CD4-positive, alpha-beta memory T cell (primary cell): ENCODE measurements at places on chromosomes 5 and 9.

DNA sequence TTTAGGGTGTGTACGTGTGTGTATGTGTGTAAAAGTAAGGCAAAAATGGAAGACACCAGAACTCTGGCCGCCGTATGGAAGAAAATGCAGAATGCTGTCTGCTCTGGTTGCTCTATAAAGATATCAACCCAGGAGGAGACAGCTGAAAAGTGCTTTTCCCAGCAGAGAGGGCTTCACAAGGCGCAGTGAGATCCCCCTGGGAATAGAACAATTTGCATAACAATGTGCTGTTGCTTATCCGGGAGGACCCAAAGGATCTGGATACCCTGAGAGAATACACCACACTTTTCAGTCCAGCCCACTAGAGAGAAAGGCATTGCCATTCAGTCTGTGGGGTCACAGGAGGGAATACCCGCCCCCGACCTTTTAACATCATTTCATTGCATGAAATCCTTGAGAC, 230.6 kb downstream of the EBF1 start:
- no peak for DNase-seq

DNA sequence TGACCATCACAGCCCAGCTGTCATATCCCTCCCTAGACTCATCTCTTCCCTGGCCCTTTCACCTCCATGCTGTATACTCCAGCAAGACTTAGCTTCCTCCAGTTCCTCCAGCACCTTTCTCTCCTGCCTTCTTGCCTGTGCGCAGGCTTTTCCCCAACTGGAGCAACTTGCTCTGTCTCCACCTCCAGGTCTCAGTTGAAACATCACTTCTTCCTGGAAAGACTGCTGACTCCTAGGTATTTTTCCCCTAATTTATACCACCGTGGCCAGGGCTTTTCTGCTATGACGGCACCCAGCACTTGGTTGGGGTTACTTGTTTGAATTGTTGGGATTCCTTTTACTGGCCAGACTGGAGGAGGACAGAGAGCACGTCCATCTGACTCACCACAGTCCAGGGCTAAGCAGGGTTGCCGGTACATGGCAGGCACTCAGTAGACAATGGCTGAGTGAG, 67.5 kb downstream of the KCNIP1 start:
- no peak for DNase-seq

- no peak for DNase-seq
Measured at GRCh38 chr5:10469253-10470050, 27.8 kb downstream of the ROPN1L start.

DNA sequence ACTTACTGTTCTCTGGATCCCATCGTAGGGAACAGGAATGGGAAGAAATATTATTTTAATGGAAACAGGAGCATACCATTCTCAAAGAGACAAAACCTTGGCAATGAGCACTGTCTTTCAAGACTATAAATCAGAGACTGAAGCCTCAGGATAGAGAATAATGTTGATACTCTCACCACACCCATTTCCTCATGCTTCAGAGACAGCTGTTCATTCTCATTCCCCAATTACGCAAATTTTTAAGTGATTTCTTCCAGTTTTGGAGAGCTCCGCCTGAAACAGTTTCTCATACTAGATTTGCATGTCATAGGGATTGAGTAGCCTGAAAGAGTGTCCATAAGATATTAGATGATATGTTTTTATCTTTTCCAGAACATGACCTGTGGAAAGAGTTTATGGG, 290.5 kb upstream of the RASA1 start:
- DNase-seq: no peak

- no peak for DNase-seq
Measured at GRCh38 chr9:1271786-1272185, 221.6 kb downstream of the DMRT2 start.

DNA sequence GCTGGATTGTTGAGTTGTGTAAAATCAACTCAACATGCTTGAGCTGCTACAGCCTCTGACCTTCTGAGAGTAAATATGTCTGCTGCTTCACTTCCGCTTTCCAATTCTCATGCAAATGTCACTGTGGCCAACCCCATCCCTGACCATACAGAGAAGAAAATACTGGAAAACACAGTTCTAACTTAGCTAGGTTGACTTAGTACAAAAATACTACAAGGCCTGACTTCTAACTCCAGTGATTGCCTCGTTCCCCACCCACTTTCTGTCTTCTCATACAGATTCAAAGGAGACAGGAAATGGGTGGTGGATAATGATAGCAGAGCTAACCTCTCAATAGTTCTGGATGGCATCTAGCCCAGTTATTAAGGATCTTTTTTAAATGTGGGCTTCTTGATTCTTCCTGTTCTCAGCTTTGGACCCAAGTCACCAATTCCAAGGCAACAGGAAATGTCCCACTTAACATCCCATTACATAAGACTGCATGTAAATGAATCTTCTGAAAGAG, 226.6 kb upstream of the SLC24A2 start:
- DNase-seq: no peak

DNA sequence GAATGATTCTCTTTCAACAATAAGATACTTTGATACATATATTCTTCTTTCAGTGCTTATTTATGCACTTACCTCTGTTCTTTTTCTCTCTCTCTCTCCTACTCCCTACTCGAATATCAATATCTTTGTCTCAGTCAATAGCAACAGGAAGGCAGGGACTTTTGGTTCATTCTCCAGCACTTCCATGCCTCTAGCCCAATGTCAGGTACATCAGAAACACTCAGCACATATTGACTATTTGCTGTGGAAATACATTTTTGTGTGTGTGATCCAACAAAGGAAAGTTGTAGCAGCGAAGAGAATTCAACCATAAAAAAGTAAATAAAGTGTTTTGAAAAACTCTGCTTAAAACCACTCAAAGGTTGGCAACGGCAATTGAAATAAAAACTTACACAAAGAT, 12.6 kb downstream of the DIRAS2 start:
- no peak for DNase-seq

DNA sequence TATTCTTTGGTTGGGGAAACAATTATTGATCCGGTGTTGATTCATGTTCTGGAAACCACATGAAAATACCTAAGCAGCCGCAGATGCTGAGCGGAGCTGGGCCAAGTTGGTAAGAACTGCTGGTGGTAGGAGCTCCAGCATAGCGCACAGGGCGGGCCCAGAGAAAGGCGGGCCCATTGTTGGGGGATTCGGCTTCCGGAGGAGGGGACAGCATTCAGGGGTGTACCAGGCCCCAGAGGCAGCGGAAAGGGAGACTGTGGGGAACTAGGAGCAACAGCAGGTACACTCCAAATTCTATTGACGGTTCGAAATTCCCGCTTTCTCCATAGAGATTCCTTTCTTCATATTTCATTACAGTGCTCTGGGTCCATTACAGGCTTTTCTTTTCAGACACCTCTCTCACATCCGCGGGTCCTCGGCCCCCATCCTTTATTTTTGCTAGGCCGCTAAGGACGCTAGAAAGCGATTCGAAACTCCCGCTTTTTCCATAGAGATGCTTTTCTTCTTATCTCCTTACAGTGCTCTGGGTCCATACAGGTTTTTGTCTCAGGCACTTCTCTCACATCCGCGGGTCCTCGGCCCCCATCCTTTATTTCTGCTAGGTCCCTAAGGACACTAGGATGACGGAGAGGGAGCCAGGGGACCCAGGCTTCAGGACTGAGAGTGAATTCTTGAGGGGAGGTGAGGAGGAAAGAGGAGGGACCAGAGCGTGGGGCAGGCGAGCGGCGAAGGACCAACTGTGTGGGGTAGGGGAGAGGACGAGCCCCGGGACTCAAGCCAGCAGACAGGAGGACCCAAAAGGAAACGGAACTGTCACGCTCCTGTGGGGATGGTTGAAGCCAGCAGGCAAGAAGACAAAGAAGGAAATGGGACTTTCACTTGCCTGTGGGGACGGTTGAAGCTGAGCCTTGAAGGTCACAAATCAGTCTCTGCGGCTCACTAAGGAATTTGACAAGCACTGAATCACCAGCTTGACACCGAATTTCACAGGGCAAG, at the start of gene CCDC152:
Gene CCDC152, plus strand, starts transcription at position 213 of the 996 bp plus-strand sequence. CDS start 2,304 bp downstream, outside the sequence.
- DNase-seq: peak; percentile 30

- DNase-seq: no peak
Measured at GRCh38 chr9:75488719-75489110, 400.4 kb downstream of the OSTF1 start.

DNA sequence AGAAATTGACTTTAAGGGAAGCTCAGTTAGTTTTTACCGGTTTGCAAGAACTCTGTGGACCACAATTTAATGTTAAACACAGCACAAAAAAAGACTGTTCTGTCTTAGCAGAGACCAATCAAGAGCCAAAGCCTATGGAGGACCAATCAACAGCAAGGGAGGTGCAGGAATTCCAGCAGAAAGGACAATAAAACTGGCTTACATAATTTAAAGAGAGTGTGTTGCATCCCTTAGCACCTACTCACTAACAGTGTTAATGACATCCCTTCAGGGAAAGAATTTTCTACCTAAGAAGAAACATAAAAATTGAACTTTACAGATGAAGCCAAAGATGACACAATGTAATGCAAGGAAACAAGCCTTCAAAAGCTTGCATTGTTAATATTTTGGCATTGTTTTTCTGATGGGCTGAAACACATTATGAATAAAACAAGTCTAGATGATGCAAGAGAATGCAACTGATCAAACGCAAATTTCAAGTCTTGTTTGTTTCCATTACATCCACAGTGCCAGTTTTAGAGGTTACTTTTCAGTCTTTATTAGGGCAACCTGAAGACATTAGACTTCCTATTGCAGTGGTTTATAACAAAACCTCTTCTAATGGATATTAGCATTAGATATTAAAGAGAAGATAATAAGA, 111.3 kb upstream of the FST start:
- no peak for DNase-seq

DNA sequence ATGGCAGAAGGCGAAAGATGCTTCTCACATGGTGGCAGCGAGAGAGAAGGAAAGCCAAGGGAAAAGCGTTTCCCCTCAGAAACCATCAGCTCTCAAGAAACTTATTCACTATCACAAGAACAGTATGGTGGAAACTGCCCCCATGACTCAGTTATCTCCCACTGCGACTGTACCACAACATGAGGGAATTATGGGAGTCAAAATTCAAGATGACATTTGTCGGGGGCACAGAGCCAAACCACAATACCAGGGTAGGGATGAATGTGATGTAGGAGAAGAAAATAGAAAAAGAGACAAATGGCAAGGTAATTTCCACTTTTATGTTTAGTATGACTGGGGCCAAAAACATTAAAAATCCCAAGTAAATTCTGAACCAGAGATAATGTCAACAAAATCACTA, 216.8 kb downstream of the TRIM36 start:
- DNase-seq: no peak

GRCh38 chr9:112754578-112754977, 4.0 kb downstream of the SNX30 start:
- DNase-seq: peak; percentile 71

- DNase-seq: peak; percentile 64
Measured at GRCh38 chr5:66828548-66829357, 232.6 kb downstream of the MAST4 start.

GRCh38 chr5:106720367-106720766, 950.4 kb downstream of the EFNA5 start:
- no peak for DNase-seq

GRCh38 chr5:157965989-157966388, 107.0 kb upstream of the CLINT1 start:
- no peak for DNase-seq

- no peak for DNase-seq
Measured at GRCh38 chr9:76414661-76415060, 20.4 kb upstream of the RFK start.

GRCh38 chr9:26682796-26683496, 209.7 kb downstream of the CAAP1 start:
- no peak for DNase-seq

DNA sequence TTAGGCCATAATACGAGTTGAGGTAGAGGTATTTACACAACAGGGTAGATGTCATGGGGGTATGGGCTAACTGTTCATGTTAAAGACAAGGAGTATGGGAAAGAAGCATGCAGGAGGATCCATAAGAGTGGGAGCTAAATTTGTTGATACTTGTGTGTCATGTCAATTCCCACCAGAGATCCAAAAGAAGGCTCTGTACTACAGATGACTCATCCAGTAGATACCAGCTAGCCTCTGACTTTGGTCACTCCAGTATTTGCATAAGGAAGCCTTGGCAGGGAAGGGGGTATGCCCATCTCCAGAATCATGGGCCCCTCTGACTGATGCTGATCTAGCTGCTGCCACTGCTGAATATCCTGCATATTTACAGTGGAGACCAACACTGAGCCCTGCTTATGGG, 743.7 kb upstream of the GRAMD2B start:
- no peak for DNase-seq

GRCh38 chr9:114321759-114322158, 1.1 kb upstream of the ORM1 start:
- DNase-seq: no peak

DNA sequence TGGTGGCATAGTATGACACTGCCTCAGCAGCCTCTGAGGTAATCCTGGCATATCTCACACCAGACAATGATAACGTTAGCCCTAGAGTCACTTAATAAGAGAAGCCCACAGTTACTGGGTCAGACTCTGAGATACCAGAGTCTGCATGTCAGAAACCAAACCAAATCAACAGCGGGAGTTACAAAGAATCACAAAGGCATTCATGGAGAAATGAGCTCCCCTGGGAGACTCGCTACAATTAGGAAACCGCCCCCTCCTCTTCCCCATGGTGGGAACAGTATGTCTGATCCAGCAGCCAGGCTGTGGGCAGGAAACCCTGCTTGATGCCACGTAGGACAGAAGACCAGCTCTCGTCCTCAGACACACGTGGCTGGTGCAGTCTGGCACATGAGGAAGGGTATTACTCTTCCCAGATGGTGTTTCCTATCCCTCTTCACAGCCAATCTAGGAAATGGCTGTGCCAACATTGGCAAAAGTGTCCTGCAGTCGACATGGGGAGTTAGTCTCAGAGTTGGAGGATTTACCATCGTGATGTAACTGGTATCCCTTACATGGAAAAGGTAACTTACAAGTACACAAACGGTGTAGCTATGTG, 485.4 kb downstream of the ZNF608 start:
- no peak for DNase-seq

GRCh38 chr9:136952321-136952850, 313 bp downstream of the LCN12 start:
- DNase-seq: no peak

DNA sequence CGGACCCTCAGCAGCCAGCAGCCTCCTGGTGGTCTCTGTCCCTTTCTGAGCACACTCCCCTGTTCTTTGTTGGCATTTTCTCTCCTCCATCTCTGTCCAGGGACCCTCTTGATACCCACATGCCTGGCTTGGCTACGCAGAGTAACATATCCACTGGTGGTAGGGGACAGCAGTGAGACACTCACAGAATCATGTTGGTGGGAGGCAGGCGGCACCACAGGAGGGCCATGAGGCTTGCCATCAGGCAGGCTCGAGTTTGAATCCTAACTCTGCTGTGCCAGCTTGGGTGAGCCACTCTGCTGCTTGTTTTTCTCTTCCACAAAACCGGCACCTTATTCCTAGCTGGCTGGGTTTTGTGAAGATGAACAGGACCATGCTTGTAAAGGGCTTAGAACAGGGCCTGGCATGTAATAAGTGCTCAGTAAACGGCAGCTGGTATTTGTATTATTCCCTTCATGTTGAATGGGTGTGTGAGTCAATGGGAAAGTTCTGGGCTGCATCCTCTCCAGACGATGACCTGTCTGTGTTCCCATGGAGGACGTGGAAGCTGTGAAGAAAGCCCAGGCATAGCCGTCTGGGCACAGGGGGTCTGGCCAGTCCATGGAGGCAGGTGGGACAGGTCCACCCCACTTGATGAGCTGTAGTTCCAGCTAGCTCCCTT, 2.3 kb downstream of the COL27A1 start:
- DNase-seq: no peak
